Sigmoid colon (tissue), 7 donors: ENCODE measurements at places on chromosomes 1 and 21. TPM values are rescaled to one million over a fixed set of nuclear protein-coding genes. Genes with fewer than 3 reads are reported as not detected.
A peak's percentile ranks its signal among the peaks of the same experiment; 100 is the strongest.

The C1orf94 gene
- not detected for total RNA-seq

The PDC gene
- total RNA-seq: not detected

GRCh38 chr21:42672699-42673458 is 19.5 kb downstream of the PDE9A start:
- no peak overlapping the region for H3K4me3 ChIP-seq
- H3K4me1 ChIP-seq: no peaks in the 10 kb centered on the region
- H3K27me3 ChIP-seq: no peaks in the 10 kb centered on the region
- H3K27ac ChIP-seq: peak overlapping the region; percentile 83

The FNDC10 gene
- 2.8 TPM for total RNA-seq

DNA sequence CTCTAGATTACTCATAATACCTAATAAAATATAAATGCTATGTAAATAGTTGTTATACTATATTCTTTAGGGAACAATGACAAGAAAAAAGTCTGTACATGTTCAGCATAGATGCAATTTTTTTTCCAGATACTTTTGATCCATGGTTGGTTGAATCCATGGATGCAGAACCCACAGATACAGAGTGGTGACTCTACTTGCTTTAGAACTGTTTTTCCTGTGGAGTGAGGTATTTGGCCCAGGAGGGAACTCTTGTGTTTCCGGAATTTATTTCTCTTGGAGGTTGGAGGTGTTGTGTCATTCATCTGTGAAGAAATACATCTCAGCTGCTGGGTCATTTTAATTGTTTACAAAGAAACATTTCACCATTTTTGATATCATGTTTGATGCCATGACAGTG is 28.7 kb downstream of the TMEM200B start:
- DNase-seq: no peak
- H3K4me3 ChIP-seq: no peak overlapping the region
- H3K4me1 ChIP-seq: no peaks in the 10 kb centered on the region
- peaks cover 4% of the 10 kb centered on the region for H3K36me3 ChIP-seq
- no peak overlapping the region for H3K27ac ChIP-seq

The SYTL1 gene
- 0.55 TPM for total RNA-seq

GRCh38 chr1:150414592-150414991 is 50.6 kb downstream of the RPRD2 start:
- DNase-seq: no peak
- no peak overlapping the region for H3K27ac ChIP-seq
- no peak overlapping the region for H3K4me3 ChIP-seq

The CELF3 gene
- total RNA-seq: 4.3 TPM

GRCh38 chr1:116769104-116769452 is 14.8 kb downstream of the CD2 start:
- DNase-seq: no peak
- H3K4me3 ChIP-seq: no peak overlapping the region
- no peaks in the 10 kb centered on the region for H3K4me1 ChIP-seq
- H3K27me3 ChIP-seq: no peaks in the 10 kb centered on the region

GRCh38 chr1:55823541-55824250 is 608.5 kb upstream of the USP24 start:
- H3K4me3 ChIP-seq: no peak overlapping the region
- no peak overlapping the region for H3K27ac ChIP-seq
- no peaks in the 10 kb centered on the region for H3K27me3 ChIP-seq
- no peaks in the 10 kb centered on the region for H3K4me1 ChIP-seq
- no peaks in the 10 kb centered on the region for H3K36me3 ChIP-seq

DNA sequence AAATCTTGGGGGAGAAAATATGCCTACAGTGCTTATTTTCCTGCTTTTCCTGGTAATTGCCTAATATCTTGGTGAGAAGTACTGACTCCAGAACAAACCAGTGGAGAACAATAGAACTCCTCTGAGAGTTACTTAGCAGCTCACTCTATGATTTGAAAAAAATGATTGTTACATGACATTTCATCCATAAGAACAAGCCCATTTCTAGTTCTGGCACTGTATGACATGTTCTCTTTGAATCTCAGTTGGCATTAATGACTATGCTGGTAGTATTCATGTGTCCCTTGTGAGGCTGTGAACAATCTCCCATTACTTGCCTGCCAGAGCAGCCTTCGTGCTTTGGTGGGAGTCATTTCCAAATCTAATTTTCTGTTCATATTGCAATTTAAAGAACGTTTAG is 58.0 kb downstream of the CLIC4 start:
- no peaks in the 10 kb centered on the region for H3K4me1 ChIP-seq
- no peak for DNase-seq
- no peaks in the 10 kb centered on the region for H3K36me3 ChIP-seq
- no peak overlapping the region for H3K4me3 ChIP-seq
- H3K27me3 ChIP-seq: no peaks in the 10 kb centered on the region

GRCh38 chr1:196857188-196857587 is 30.7 kb upstream of the CFHR4 start:
- no peaks in the 10 kb centered on the region for H3K4me1 ChIP-seq
- DNase-seq: no peak
- H3K27me3 ChIP-seq: no peaks in the 10 kb centered on the region
- no peak overlapping the region for H3K27ac ChIP-seq

GRCh38 chr1:84688463-84689061 is 1.7 kb downstream of the SSX2IP start:
- H3K4me3 ChIP-seq: peak overlapping the region; percentile 79
- H3K27me3 ChIP-seq: no peaks in the 10 kb centered on the region
- peaks cover 11% of the 10 kb centered on the region for H3K4me1 ChIP-seq
- no peak for DNase-seq
- no peaks in the 10 kb centered on the region for H3K36me3 ChIP-seq

- H3K36me3 ChIP-seq: no peaks in the 10 kb centered on the region
- no peaks in the 10 kb centered on the region for H3K27me3 ChIP-seq
- no peak overlapping the region for H3K4me3 ChIP-seq
- no peak overlapping the region for H3K27ac ChIP-seq
- no peaks in the 10 kb centered on the region for H3K4me1 ChIP-seq
Observed at GRCh38 chr21:29638138-29638537, 301.7 kb downstream of the GRIK1 start.

The PRKAA2 gene
- 27.2 TPM for total RNA-seq

GRCh38 chr1:1132956-1133750 is 17.3 kb upstream of the C1orf159 start:
- DNase-seq: no peak
- no peaks in the 10 kb centered on the region for H3K4me1 ChIP-seq
- no peaks in the 10 kb centered on the region for H3K36me3 ChIP-seq
- no peak overlapping the region for H3K4me3 ChIP-seq
- peak overlapping the region; percentile 26 for H3K27ac ChIP-seq

DNA sequence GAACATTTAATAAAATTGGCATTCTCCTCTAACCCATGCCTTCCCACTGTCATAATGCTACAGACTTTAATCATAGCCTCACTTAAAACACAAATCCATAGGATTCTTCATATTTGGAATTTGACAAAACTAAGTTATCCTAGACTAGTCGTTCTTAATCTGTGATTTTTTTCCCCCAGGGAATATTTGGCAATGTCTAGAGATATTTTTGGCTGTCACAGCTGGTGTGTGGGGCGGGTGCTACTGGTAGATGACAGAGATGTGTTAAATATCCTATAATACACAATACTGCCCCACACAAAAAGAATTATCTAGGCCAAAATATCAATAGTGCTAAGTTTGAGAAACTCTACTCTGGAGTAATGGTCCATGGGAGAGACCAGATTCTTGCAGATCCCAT is 95.8 kb upstream of the HMGB4 start:
- no peak overlapping the region for H3K4me3 ChIP-seq
- no peak for DNase-seq
- H3K4me1 ChIP-seq: no peaks in the 10 kb centered on the region
- no peak overlapping the region for H3K27ac ChIP-seq

DNA sequence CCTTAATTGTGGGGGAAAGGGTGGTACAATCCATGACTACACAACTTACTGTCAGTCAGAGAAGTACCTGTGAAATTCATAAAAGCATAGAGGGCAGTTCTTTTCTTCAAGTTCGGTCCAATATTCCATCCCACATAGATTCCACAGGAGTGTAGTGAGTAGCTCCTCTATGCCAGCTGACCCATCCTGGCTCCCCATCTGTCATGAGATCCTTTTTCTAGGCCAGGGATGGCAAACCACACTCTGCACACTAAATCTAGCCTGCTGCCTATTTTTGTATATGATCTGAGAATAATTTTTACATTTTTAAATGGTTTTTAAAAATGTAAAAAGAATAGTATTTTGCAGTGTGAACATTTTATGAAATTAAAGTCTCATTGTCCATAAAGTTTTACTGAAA is 107.0 kb upstream of the TSPAN2 start:
- no peaks in the 10 kb centered on the region for H3K27me3 ChIP-seq
- H3K4me3 ChIP-seq: no peak overlapping the region
- no peaks in the 10 kb centered on the region for H3K36me3 ChIP-seq
- DNase-seq: no peak
- H3K4me1 ChIP-seq: peaks cover 11% of the 10 kb centered on the region
- no peak overlapping the region for H3K27ac ChIP-seq

The FCMR gene
- total RNA-seq: 1.5 TPM

The OR2T29 gene
- not detected for total RNA-seq

GRCh38 chr1:83632906-83633305 is 366.0 kb downstream of the TTLL7 start:
- no peak overlapping the region for H3K4me3 ChIP-seq
- no peak for DNase-seq
- H3K27me3 ChIP-seq: no peaks in the 10 kb centered on the region
- no peaks in the 10 kb centered on the region for H3K4me1 ChIP-seq

DNA sequence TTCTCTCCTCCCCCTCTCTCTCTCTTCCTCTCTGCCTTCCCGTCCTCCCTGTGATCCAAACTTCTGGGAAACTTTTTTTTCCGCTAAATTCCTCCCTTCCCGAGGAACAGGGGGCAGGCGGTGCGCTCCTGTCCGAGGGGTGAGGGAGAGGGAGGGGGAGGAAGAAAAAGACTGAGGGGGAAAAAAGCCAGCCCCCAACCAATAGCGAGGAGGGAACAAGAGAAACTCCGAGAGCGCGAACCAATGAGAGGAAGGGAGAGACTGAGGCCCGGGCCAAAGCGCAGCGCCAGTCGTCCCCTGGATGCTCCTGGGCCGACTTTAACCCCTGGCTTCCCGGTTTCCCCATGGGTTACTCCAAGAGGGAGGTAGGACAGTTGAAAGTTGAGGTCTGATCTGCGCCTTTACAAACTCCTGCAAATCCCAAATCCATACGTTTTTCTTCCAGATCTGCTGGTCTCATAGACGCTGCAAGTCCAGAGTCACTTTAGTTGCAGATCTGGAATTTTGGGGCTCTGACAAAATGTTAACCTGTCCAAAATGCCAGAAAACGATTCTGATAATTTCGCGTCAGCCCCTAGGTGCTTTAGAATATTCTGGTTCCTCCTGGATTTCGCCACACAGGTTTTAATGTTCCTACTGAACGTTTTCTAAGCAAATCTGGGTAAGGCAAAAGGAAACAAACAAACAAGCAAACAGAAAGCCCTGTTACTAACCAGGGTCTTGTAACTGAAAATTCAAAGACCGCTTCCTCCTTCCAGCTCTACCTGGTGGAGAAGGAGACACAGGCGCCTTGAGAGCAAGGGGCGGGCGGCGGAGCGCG is at the start of gene TBX15:
Gene TBX15, minus strand, starts transcription at position 158 of the 820 bp plus-strand sequence. CDS start 548 bp downstream, outside the sequence.
- peak within 1 kb of the TSS; percentile 40 for H3K4me3 ChIP-seq
- peaks cover 98% of the 10 kb centered on the region for H3K27me3 ChIP-seq
- no peaks in the 10 kb centered on the region for H3K36me3 ChIP-seq
- no peak for DNase-seq

DNA sequence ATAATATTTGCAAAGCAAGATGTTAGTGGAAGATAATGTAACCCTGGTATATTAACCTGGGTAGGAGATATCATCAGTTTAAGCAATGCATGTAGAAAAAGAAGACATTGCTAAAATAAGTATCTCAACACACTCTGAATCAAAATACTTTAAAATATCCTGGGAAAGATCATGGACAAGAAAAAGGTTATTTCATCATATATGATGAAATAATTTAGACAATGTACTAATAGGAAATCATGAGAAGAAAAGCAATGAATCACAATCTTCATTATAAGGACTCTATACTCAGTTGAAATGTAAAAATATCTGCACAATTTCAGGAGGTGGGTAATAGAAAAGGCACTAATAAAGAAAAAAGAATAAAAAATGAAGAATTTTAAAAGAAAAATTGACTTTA is 158.8 kb downstream of the KCNT2 start:
- no peak overlapping the region for H3K4me3 ChIP-seq
- no peak overlapping the region for H3K27ac ChIP-seq
- H3K27me3 ChIP-seq: no peaks in the 10 kb centered on the region
- no peaks in the 10 kb centered on the region for H3K4me1 ChIP-seq
- DNase-seq: no peak

GRCh38 chr1:245807954-245808719 is 653.4 kb downstream of the KIF26B start:
- no peaks in the 10 kb centered on the region for H3K36me3 ChIP-seq
- H3K4me3 ChIP-seq: no peak overlapping the region
- H3K4me1 ChIP-seq: no peaks in the 10 kb centered on the region
- H3K27ac ChIP-seq: no peak overlapping the region

DNA sequence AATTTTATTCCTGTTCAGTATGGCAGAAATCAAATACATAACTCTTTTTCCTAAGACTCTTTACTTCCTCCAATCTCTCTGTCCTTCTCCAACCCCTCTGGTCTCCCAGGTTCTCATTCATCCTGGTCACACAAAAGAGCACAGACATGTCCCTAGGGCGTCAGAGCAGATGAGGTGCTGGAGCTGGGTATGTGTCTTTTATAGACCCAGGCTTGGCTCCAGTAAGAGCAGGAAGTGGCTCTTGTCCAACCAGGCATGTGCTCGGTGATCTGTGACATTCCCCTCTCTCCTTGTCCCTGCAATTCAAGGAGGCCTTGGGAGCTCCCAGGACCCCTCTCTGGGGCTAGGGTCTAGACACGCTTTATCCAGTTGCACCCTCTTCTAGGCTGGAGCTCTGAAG is 18.0 kb upstream of the LCE2D start:
- H3K36me3 ChIP-seq: no peaks in the 10 kb centered on the region
- H3K4me3 ChIP-seq: no peak overlapping the region
- no peak overlapping the region for H3K27ac ChIP-seq
- H3K4me1 ChIP-seq: no peaks in the 10 kb centered on the region
- H3K27me3 ChIP-seq: no peaks in the 10 kb centered on the region

The LENEP gene
- not detected for total RNA-seq

The HORMAD1 gene
- not detected for total RNA-seq

The LIN28A gene
- total RNA-seq: not detected

- no peak overlapping the region for H3K4me3 ChIP-seq
- H3K36me3 ChIP-seq: no peaks in the 10 kb centered on the region
- no peak for DNase-seq
- H3K27me3 ChIP-seq: peaks cover 8% of the 10 kb centered on the region
- peaks cover 40% of the 10 kb centered on the region for H3K4me1 ChIP-seq
Observed at GRCh38 chr1:206509612-206510257, 2.4 kb downstream of the RASSF5 start.

The CSF1 gene
- total RNA-seq: 21.8 TPM

GRCh38 chr1:53454019-53454418 is 5.2 kb upstream of the DMRTB1 start:
- no peak for DNase-seq
- H3K4me3 ChIP-seq: no peak overlapping the region
- H3K36me3 ChIP-seq: no peaks in the 10 kb centered on the region
- H3K27ac ChIP-seq: no peak overlapping the region
- no peaks in the 10 kb centered on the region for H3K4me1 ChIP-seq

The PLA2G2E gene
- not detected for total RNA-seq

DNA sequence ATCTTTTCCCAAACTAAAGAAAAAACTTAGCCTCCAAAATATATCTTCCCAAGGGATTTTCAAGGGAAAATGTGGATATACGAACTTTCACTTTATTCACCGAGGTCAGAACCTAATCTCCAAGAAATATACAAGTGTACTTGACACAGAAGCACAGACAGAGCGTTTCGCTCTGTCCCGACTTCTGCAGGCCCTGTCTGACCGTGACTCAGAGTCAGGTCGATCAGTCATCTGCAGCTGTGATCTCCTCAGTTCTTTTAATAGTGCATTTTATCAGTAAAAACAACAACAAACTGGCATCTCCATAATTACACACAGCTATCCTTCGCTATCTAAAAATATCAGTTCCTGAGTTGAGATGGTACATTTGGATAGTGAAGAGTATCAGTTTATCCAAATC is 226.6 kb downstream of the TM2D1 start:
- H3K4me3 ChIP-seq: no peak overlapping the region
- no peaks in the 10 kb centered on the region for H3K4me1 ChIP-seq
- DNase-seq: no peak
- no peaks in the 10 kb centered on the region for H3K36me3 ChIP-seq
